HCT116 (cell line): ENCODE measurements at places on chromosomes 5 and 9.

DNA sequence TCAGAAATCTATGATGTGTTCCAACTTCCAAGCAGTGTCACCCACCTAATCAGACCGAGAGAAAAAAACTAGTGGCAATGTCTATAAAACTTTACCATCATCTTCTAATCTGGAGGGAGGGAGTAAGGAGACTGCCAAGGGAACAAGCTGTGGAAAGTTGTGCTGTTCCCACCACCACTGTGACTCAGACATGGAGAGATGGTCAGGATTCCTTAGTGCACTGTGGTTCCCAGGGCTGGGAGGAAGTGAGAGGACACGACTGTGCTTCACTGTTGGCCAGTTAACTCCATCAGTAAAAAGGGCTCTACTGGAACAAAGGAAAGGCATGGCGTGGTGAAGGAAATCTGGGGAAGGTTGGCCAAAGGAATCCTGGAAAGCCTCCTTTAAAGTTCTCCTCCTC is 18.8 kb downstream of the TICAM2 start:
- DNase-seq: no peak

GRCh38 chr9:76357555-76357954 is 36.7 kb downstream of the RFK start:
- DNase-seq: no peak

DNA sequence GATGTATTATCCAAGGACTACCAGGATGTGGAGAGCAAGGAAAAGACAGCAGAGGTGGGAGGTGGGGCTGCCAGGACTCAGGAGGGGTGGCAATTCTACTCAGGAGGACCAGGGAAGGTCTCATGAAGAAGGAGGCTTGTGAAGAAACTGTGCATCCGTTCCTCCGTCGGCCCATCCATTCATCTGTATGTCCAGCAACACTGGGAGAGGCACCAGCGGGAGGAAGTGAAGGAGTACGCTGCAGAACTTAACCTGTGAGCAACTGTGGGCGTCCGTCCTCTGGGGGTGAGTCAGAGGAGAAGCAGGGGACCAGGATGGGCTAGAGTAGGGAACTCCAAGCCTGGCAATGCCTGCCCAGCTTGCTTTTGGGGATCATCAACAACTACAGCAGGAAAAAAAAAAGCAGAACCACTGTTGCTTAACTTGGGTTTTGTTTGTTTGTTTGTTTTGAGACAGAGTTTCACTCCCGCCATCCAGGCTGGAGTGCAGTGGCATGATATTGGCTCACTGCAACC is 47.3 kb upstream of the NEURL1B start:
- no peak for DNase-seq

DNA sequence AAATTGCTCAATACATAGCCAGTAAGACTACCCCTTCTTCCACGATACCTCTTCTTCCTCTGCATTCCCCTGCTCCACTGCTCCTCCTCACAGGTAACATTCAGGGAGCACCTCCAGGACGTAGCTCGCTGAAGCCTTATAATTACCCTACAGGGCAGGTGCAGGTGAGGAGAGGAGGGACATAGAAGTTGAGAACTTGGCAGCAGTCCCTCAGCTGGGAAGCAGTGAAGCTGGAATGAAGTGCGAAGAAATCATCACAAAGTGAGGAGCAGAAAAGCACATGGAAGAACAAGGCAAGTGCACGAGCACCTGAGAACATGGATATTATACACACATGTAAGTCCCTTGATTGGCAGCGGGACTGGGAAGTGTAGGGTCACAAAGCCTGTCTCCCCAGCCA is 118.2 kb downstream of the HSD17B3 start:
- DNase-seq: no peak

- DNase-seq: no peak
These were observed 77.8 kb upstream of the ZNF618 start for GRCh38 chr9:113798062-113799030.

DNA sequence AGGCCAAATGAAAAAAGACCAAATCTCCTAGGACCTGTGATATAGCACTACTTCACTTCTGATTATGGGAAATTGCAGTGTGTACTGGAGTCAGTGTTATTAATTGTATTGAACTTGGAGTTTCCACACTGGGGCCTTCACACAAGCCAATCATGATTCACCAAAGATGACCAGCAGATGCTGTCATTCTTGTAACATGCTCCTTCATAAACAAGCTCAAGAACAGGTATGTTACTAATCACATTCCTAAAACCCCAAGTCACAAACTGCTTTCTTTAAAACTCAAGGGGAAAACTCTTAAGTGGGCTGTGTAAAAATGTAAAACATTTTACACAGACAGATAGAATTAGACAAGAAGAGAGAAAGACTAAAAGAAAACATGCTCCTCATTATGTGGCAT is 5.6 kb downstream of the KLHL3 start:
- no peak for DNase-seq

DNA sequence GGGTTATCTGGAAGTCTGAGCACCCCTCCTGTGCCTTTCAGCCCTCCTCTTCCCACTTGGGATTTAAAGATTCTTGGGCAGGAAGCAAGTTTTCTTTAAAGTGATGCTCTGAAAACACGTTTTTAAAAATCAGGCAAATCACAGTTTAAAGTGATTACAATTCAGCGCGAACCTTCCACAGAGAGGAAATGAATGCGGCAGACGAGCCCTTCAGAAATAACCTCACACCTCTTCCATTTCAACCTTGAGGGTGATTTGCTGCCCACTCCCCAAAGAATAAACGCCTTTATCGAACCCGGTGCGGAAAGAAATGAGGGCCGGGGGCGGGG is 2.3 kb upstream of the EFNA5 start:
- DNase-seq: no peak

DNA sequence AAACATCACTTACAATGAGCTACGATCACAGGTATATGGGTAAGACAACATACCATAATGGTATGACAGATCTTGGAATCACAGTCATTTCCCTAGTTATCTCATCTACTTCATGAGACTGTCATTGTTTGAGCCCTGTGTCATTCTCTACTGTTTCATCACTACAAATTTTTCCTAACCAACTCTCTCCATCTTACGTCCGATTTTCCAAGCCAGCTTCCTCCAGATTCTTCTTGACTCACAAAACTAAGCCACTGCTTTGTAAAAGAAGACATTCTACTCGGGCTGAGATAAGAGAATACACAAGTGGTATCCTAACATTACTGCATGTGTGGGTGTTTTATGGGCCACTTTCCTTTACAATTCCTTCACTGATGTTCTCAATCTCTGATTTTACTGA is 49.6 kb downstream of the SERINC5 start:
- no peak for DNase-seq

GRCh38 chr5:15980835-15981234 is 198.8 kb downstream of the MARCHF11 start:
- DNase-seq: no peak

- no peak for DNase-seq
These were observed 203.3 kb upstream of the TARS1 start for GRCh38 chr5:33237471-33237870.

DNA sequence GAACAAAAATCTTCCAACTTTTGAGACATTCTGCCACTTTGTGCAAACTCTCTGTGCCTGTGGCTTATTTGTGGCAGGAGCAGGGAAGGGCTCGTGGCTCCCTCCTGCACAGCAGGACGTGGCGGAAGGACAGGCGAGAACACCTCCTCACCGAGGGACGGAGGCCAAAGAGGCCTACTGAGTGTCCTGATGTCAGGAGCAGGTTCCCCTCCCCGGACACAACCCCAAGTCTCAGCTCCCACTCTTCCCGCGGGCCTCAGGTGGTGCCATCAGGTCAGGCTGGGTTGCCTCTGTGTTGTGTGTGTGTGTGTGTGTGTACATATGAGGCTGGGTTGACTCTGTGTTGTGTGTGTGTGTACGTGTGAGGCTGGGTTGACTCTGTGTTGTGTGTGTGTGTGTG is 136.8 kb upstream of the LPCAT1 start:
- no peak for DNase-seq

DNA sequence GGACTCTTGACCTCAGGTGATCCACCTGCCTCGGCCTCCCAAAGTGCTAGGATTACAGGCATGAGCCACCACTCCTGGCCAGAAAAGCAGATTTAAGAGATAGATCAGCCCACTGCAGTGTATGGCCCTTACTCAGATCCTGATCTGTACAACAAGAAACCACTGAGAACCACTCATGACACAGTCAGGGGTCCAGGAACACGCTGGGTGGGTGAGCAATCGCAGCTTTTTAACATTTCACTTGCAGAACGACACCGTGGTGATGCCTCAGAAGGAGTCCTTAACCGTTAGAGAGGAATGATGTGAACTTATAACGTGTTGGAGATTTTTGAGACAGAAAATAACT is 45.3 kb upstream of the NSMF start:
- no peak for DNase-seq

DNA sequence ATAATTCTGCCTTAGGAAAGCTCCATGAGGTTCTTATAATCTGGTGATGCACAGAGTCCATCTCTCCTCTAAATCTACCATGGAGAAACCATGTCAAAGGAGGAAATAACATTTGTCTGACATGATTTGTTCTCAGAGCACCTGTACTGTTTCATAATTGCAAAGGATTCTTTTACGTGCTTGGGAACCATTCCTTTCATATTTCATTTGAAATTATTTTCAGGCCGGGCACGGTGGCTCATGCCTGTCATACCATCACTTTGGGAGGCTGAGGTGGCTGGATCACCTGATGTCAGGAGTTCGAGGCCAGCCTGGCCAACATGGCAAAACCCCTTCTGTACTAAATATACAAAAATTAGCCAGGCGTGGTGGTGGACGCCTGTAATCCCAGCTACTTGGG is 65.4 kb downstream of the UGCG start:
- DNase-seq: no peak

DNA sequence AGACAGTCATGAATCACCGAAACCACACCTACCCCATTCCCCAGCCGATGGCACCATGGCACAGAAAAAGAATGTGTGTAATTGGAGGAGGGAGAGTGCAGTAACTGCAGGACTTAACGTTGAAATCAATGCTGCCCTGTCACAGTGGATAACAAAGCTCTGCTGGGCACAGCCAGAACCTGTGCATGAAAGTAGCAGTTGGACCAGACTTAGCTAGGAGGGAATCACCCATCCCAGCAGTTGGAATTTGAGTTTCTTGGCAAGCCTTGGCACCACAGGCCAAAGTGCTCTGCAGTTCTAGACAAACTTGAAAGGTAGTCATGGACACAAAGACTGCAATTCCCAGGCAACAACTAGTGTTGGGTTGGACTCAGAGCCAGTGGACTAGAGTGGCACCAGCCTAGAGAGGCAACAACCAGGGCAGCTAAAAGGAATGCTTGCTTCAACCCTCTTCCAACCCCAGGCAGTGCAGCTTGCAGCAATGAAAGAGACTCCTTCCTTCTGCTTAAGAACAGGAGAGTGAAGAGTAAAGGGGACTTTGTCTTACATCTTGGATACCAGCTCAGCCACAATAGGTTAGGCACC is 19.1 kb downstream of the TMEM232 start:
- no peak for DNase-seq

GRCh38 chr9:110105107-110105506 is 102.9 kb downstream of the C9orf152 start:
- DNase-seq: no peak

DNA sequence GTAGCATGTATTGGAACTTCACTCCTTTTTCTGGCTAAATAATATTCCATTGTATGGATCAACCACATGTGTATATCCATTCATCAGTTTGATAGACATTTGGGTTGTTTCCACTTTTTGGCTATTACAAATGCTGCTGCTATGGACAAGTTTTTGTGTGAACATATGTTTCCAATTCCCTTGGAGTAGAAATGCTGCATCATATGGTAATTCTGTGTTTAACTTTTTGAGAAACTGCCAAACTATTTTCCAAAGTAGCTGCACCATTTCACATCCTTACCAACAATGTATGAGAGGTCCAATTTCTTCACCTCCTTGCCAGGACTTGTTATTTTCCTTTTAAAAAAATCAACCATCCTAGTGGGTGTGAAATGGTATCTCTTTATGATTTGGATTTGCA is 8.4 kb downstream of the FRRS1L start:
- DNase-seq: no peak

GRCh38 chr5:144469106-144469505 is 298.4 kb downstream of the KCTD16 start:
- DNase-seq: no peak

GRCh38 chr5:78064941-78065472 is 229.5 kb downstream of the AP3B1 start:
- DNase-seq: no peak

DNA sequence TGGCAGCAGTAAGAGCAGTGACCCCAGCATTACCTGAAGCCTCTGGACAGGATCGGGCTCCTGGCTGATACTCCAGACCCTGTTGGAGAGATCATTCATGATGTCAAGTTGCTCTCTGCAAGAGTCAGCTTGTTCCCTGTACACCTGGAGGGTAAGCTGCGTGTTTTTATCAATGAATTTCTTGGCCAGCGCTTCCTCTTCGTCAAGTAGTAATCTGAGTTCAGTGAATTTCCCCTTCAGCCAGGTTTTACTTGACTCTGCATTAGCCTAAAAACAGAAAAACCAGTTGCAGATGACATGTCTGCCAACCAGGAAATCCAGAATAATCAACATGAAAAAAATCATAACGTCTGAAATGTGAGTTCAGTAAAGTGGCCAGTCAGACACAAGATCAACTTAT is 19.1 kb downstream of the TRIM14 start:
- no peak for DNase-seq

DNA sequence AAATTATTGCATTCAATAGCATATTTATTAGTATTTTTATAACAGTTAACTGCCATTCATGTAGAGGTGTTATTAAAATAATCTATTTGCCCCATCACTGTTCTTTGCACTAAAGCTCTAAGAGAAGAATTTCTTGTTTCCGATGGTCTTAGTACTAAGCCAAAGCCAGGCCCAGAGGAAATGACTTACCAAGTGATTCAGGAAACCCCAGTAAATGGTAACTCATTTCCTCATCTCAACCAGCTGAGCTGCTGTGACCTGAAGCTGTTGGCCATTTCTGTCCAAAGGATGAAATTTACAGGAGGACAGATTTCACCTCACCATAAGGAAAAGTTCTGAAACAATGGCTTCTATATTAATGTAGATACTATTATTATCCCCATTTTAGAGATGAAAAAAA is 117.0 kb downstream of the PIK3R1 start:
- DNase-seq: no peak

DNA sequence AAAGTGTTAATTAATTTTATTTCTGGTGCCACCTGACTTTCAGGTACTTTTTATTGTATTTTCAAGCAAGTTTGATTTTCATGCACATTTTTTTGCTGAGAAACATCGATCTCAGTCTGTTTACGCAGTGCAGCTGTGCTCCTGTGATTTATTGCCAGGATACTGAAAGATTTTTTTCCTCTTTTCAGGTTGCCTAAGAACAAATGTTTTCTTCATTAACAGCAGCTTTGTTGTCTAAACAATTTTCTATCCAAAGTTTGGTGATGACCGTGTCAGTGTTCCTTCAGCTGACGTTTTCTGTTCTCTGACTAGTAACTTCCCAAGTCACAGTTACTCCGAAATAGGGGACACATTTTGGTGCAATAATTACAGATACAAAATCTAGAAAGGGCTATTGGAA is 78.1 kb downstream of the VCAN start:
- DNase-seq: no peak
